Amniotic stem cell (primary cell): ENCODE measurements at places on chromosomes 4 and X.

- no peak for DNase-seq
Measured at GRCh38 chr4:104420766-104421165, 73.9 kb downstream of the CXXC4 start.

DNA sequence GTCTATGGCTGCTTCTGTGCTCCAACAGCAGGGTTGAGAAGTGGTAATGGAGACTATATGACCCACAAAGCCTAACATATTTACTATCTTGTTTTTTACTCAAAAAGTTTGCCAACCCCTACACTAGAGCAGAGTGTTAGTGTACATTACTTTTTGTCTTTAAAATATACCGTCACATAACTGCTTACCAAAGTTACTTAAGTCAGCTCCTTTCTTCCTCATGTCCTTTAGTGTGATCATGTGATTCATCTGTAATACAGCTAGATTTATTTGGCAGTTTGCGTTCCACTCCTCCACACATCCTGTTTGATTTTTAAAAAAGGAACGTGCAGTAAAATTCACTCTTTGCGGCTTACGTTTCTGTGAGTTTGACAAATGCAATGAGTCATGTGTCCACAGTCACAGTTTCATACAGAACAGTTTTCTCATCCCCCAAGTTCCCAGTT lies 162.4 kb upstream of the GPRIN3 start:
- peak; percentile 68 for DNase-seq

DNA sequence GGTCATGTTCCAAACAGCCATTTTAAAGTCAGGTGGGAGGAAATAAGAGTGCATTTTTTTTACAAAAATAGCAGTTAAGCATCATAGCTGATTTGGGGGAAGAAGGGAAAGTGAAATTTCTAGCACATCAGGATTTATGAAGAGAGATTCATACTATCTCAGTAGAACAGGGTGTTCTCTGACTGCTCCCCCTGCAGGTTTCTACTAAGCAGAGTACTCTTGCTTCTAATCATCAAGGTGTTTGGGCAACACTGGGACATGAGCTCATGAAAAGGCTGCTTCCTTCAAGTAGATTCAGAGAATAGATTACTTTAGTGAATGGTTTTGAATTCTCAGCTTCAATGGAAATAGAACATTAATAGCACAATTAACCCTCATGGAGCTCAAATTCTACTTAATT lies 591.4 kb upstream of the PCDH10 start:
- no peak for DNase-seq

DNA sequence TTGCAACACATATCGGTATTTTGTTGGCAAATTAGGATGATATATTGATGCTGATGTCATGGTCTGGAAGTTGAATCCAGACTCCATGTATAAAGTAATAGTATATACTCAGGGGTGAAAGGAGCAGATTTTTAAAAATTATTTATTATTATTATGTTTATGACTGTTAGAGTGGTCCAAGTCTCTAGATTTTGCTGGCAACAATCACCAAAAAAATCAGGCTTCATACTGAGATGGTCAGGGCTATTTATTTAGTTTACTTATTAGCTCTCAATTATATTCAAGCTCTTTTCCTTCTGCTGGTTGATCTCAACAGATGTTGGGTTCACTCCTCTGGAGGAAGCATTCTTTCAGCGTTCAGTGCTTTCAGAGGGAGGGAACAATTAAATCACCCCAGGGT lies 73.9 kb upstream of the VCX3B start:
- no peak for DNase-seq

- no peak for DNase-seq
Measured at GRCh38 chrX:128781506-128781905, 729.3 kb upstream of the ACTRT1 start.

DNA sequence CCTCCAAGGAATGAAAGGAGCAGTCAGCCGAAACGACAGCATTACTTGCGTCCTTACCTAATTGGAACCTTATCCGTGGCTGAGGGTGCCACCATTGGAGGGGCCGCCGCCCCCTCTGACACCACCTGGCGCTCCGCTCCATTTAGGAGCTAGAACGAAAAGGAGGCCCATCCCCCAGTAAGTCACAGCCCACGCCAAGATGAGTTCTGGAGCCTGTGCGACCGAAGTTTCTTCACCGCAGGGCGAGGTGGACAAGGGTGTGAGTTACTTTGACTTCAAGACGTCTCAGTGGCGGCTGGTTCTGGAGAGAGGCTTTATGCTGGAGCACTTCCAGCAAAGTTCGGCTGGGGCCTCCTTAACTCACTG lies 729 bp upstream of the IRF2 start:
- DNase-seq = peak; percentile 4
